ENCODE measurements at places on chromosomes 2 and 18. TPM values are rescaled to one million over a fixed set of nuclear protein-coding genes. Genes with fewer than 3 reads are reported as not detected.

Gene SPP2
- not detected for total RNA-seq

Gene SLC5A7
- total RNA-seq, result not detected

Gene GREB1L
- 2.3 TPM for total RNA-seq

Gene PDE11A
- total RNA-seq, result 0.58 TPM

Gene STK39
- total RNA-seq, result 16.3 TPM

Gene CCDC85A
- 0.05 TPM for total RNA-seq

Gene NGEF
- 19.1 TPM for total RNA-seq

Measured in A549 treated with CpdA at 1 μM for 4 hours (cell line).